ENCODE measurements at places on chromosomes 1 and 21.
A peak's percentile ranks its signal among the peaks of the same experiment; 100 is the strongest.

- no peak for DNase-seq
These were observed 672 bp downstream of the ARMH1 start for GRCh38 chr1:44675186-44675585.

DNA sequence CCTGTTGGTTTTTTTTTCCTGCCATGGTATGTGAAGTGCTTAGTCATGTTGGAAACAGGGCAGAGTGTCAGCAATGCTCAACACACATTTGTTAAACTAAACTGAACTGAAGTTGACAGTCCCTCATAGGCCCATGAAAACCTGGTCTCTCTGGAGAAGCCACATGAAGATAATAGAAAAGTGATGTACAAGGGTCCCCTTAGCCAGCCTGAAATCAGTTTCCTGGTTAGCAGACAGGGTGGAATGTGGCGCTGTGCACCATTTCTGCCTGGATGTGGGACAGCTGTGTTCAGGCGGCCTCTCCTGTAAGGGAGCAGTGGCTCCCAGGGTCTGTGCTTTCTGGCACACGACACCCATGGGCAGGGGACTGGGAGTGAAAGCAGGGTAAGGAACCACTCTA is 9.9 kb upstream of the CHI3L1 start:
- DNase-seq, result no peak

GRCh38 chr1:54987427-54987826 is 7.0 kb downstream of the TMEM61 start:
- no peak for DNase-seq

- DNase-seq, result no peak
These were observed 52.9 kb upstream of the ZNF326 start for GRCh38 chr1:89942014-89942413.

DNA sequence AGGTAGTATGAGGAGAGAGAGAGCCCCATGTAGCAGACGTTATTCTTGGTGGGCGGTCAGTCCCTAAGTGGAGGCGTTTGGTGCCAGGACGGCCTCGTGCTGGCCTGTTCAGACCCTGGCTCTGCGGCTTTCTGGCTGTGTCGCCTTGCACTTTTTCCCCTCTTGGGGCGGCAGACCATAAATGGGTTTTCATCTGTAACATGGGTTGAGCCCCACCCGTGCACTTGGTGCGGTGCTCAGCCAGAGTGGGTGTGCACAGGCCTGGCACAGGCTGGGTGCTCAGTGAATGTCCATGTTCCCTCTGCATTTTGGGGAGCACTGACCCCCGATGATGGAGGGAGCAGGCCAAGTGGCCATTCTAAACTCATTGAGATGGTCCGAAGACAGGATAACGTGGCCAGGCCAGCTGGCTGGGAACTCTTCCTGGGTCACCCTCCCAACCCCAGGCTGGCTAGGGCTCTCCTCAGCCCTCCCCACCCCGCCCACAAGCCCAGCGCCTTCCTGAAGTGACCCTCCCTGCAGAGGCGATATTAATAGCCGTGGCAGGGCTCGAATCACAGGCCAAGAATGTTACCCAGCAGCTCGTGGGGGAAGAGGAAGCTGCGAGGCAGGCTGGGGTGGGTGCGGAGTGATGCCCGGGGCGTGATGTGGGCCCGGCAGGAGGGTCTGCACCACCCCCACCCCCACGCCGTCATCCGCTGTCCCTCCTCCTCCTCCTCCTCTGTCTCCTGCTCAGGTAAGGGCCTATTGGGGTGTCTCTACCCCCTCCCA is 78.5 kb downstream of the ARHGEF10L start:
- DNase-seq, result peak; percentile 31

DNA sequence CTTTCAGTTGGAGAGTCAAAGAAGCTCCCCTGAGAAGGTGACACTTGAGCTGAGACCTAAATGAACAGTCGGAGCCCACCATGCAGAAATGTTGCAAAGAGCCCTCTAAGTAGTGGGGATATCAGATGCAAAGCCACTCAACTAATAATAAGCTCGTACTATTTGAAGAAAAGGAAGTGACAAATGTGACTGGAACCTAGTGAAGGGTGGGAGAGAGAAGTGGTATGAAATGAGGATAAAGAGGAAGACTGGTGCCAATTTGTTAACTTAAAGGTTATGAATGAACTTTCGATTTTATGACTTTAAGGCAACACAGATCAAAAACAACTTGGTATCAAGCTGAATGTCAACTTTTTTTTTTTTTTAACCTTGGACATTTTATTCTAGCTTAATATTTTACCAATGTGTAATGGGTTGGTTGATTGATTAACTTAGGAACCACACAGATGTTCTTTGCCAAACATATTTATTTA is 14.7 kb downstream of the LYPLAL1 start:
- DNase-seq, result no peak

DNA sequence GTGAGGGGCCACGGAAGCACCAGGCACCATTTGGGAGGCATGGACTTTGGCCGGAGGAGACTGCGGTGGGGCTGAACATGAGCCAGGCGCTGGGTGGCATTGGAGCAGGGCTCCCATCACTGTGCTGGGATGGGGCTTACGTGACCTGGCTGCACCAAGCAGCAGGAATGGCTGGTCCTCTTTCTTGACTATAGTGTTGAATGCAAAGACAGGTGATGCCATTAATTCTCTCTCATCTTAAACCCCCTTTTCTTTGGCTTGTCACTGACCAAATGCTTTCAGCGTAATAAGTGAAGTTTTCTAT is 447.9 kb downstream of the CAMTA1 start:
- no peak for DNase-seq

DNA sequence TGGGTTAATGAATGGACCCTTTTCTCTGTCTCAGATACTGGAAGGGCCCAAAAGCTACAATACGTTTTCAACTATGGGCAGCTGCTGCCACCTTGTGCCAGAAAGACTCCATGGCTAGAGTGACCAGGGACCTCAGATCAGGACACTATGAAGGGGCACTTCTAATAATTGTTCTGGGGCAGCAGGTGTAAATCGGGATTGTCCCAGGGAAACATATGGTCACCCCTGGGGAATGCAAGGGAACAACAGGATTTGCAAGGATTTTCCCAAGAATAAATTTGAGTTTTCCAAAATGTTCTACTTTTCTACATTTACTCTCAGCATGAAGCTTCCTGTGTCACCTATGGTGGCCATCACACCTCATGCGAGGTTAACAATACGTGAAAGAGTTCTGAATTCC is 12.0 kb upstream of the FCAMR start:
- peak; percentile 69 for DNase-seq

GRCh38 chr1:219788091-219788490 is 140.3 kb downstream of the SLC30A10 start:
- DNase-seq, result no peak

GRCh38 chr1:75539230-75540116 is 71.4 kb downstream of the SLC44A5 start:
- no peak for DNase-seq

GRCh38 chr1:58477390-58477789 is 69.1 kb downstream of the OMA1 start:
- DNase-seq, result no peak

DNA sequence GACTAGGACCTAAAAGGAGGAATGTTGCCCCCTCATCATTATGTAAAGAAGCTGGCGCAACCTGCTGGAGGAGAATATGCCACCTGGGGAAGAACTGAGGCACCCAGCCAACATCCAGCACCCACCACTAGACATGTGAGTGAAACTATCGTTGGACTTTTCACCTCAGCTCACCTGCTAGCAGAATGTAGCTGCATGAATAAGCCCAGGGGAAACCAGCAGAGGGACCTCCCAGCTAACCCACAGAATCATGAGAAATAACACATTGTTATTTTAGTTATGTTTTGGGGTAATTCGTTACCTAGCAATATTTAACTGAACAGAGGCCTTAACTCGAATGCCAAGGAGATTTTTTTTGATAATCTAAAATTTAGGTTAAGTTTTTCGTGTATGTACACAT is 542.5 kb upstream of the DAB1 start:
- DNase-seq, result no peak

DNA sequence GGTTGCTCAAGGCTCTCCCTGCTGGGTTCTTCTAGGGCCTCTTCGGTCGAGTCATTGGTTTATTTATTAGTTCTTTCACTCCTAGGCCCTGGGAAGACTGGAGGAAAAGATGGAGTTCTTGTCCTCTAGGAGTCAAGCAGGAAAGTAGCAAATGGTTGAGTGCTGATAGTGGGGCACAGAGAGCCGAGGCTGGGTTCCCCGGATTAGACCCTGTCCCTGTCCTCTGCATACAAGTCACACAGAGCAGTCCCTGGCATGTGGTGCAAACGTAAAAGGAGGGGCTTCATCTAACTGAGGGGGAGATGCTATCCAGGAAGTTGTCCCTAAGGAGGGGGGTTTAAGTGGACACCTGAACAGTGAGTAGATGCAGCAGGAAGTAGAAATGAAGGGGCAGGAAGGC is 19.2 kb upstream of the KCNE2 start:
- no peak for DNase-seq

DNA sequence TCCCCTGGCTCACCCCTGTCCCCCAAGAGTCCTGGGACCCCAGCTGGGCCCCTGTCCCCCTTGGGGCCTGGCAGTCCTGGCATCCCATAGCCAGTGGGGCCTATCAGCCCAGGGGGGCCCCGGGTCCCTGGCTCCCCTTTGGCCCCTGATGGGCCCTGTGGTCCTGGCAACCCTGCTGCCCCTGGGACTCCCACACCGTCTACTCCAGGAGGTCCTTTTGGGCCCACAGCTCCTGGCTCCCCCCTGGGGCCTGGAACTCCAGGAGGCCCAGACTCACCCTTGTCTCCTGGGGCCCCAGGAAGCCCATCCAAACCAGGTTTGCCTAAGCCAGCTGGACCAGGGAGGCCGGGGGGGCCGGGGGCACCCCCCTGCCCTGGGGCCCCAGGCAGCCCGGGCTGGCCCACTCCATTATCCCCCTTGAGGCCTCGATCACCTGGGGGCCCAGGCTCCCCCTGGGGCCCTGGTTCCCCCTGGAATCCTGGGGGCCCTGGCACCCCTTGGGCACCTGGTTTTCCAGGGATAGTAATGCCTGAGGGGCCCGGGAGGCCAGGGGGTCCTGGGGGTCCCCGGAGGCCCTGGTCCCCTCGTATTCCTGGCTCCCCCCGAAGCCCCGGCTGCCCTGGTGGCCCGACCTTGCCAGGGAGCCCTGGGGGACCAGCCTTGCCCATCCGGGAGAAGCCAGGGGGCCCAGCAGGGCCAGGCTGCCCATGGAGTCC is 10.1 kb downstream of the ADPRS start:
- DNase-seq, result no peak

GRCh38 chr1:200448034-200448762 is 38.4 kb upstream of the ZNF281 start:
- DNase-seq, result no peak

DNA sequence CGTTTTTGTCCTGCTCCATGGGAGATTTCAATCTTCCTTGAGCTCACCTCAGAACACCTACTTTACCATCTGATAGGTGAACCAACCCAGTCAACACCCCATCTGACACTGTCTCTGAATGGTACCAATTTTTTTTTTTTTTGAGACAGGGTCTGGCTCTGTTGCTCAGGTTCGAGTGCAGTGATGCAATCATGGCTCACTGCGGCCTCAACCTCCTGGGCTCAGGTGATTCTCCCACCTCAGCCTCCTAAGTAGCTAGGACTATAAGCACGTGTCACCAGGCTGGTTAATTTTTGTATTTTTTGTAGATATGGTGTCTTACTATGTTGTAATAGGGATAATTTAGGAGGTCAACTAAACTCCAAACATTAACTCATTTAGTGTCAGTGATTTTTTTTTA is 36.3 kb downstream of the SPRTN start:
- DNase-seq, result no peak
